ENCODE measurements at places on chromosomes 1 and 21.

- peak; percentile 62 for DNase-seq
These were observed 8.8 kb upstream of the GUCA2A start for GRCh38 chr1:42173155-42173933.

GRCh38 chr1:23475134-23475628, 8.8 kb downstream of the ASAP3 start:
- no peak for DNase-seq

- DNase-seq, result no peak
These were observed 2.1 kb upstream of the KIF21B start for GRCh38 chr1:201025571-201026002.

- DNase-seq, result no peak
These were observed 6.2 kb downstream of the SLC2A1 start for GRCh38 chr1:42952303-42953001.

- DNase-seq, result no peak
These were observed 41.0 kb downstream of the DEGS1 start for GRCh38 chr1:224223819-224224714.

- no peak for DNase-seq
These were observed 104.5 kb downstream of the ZP4 start for GRCh38 chr1:237786066-237786719.

DNA sequence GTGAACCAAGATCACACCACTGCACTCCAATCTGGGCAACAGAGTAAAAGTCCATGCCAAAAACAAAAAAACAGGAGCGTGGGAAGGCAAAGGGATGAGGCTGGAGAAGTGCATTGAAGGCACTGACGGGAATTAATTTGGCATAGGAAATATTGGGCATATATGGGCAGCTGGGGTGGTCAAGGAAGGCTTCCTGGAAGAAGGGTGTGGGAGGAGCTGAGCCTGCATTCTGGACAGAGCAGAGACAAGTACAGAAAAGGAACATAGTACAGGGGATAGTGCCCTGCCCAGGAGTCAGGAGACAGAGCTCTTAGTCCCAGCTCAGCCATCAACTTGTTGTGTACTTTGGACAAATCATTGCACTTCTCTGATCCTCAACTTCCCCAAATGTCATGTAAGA, 11.7 kb downstream of the SDC3 start:
- DNase-seq, result no peak

DNA sequence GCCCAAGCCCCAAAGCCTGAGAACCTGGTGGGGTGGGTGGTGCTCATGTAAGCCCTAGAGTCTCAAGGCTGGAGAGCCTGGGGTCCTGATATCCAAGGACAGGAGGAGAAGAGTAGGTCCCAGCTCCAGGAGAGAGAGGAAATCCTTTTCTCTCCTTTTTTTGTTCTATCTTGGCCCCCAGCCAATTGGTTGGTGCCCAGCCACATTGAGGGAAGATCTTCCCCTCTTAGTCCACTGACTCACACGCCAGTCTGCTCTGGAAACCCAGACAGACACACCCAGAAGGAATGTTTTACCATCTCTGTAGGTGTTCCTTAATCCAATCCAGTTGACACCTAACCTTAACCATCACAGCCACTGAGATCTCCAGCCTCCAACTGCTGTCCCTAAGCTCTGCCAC, 16.2 kb upstream of the LIN9 start:
- no peak for DNase-seq

DNA sequence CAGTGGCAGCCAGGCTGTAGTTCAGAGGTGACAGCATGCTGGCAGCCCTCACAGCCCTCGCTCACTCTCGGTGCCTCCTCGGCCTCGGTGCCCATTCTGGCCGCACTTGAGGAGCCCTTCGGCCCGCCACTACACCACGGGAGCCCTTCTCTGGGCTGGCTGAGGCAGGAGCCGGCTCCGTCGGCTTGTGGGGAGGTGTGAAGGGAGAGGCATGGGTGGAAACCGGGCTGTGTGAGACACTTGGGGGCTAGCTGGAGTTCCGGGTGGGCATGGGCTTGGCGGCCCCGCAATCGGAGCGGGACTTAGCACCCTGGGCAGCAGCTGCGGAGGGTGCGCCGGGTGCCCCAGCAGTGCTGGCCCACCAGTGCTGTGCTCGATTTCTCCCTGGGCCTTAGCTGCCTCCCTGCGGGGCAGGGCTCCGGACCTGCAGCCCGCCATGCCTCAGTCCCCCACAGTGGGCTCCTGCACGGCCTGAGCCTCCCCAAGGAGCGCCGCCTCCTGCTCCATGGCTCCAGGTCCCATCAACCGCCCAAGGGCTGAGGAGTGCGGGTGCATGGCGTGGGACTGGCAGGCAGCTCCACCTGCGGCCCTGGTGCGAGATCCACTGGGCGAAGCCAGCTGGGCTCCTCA, 396.8 kb downstream of the FAM72C start:
- DNase-seq, result no peak

- DNase-seq, result no peak
These were observed 4.8 kb upstream of the C8A start for GRCh38 chr1:56849750-56850149.

DNA sequence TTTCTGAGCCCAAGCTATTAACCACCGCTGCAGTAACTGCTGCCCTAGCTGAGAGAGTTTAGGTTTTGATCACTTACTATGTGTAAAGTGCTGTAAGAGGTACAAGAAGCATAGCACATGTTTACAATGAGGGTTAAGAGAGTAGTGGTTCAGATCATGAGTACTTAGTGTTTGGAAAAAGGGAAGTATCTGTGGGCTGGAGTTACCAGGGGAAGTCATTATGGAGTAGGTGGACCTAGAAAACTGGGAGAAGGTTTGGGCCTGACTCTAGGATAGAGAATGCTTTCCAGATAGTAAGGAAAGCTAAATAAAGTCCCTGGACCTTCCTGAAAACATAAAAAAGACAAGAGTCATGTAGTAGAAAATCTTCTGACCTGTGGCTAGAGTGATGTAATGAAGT, 149.6 kb upstream of the PLXNA2 start:
- DNase-seq, result no peak

DNA sequence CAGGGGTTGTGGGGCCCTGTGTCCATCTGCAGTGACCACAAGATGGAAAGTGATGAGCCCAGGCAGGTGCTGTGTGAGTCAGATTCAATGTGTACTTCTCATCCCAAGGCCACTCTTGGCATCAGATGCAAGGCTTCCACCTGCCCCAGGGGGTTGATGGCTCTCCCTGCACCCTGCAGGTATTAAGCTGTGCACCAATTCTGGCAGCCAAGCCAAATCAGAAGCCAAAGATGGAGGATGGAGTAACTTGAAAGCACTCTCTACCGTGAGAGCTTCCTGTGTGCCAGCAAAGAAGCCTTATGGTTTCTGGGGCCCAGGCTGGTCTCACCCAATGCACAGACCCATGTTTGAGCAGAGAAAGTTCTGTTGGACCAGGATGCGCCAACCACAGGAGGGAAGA, 44.3 kb upstream of the TENT5C start:
- DNase-seq, result no peak

GRCh38 chr1:30650038-30650967, 73.1 kb downstream of the MATN1 start:
- no peak for DNase-seq

DNA sequence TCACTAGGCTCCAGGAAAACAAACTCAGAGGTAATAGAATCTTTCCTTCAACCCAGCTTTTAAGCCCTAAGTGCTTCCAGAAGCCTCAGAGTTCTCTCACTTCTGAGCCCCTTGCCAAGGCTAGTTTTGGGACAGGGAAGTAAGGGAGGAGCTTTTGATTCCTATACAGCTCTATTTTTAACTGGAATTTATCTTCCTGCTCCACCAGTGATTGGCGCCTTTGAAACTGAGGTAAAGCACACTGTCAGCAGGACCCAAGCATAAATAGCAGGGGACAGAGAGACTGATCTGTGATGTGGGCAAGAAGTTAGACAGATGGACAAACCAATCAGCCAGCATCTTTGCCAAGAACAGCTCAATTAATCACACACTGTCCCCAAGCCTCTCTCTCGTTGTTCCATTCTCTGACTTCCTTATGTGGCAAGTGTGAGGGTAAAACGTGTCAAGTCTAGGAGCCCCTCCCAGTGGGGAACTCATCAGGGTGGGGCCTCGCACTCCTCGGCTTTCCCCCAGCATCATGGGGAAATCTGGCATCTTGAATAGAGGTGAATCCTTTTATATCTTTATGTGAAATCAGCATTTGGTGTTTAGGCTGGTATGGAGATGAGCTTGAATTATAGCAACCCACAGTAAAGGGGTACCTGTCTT, 40.2 kb upstream of the MPZL1 start:
- DNase-seq, result no peak

DNA sequence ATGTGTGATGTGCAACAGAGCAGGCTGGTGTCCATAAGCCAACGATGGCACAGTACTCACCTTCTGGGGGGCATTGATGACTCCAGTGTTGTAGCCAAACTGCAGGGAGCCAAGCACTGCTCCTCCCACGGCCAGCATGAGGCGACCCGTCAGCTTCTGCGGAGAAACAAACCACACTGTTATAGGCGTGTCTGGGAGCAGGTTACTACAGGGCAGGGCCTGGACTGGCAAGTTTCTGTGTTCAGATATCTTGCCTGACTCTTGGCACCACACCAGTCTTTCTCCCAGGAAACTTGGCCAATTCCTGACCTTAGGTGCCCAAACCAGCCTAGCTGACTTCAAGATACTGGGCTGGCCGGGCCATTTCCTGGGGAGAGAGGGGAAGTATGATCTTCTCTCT, 15.5 kb downstream of the SLC2A1 start:
- DNase-seq, result no peak

DNA sequence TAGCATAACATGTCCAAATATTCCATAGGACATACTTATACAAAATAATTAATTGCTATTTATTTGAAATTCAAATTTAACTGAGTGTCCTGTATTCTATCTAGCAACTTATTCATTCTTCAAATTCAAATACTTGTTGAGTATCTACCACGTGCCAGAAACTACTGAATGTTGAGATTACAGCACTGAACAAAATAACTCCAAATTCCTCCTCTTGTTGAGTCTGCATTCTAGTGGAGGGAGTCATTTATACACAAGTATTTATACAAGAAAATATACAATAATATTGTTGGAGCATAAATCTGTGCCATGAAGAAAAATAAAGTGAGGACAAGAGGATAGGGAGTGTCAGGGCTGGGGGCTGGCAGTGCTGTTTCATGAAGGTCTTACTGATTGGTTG, 43.7 kb upstream of the CDC42BPA start:
- no peak for DNase-seq

DNA sequence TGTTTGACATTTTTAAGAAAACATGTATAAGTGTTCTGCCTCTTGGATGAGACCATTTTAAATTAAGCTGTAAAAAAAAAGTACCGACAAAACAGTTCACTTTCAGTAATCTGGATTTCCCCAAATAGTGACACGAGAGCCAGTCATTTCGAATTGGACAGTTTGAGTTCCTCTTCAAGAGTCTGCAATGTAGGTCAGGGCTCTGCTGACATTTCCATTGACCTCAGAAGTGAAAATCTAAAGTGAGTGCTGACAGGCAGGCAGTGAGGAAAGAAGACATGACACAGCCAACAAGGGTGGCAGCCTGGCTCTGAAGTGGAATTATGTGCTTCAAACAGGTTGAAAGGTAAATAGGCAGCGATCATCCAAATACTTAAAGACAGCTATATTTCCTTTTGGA, at the start of gene IL23R:
IL23R (plus strand) TSS at position 259 of the 400 bp plus-strand sequence. CDS start 1,667 bp downstream, outside the sequence.
- DNase-seq, result no peak

GRCh38 chr1:59043796-59044195, 253.1 kb upstream of the FGGY start:
- DNase-seq, result no peak

- DNase-seq, result no peak
These were observed 54.5 kb upstream of the PLXNA2 start for GRCh38 chr1:208298593-208299269.

DNA sequence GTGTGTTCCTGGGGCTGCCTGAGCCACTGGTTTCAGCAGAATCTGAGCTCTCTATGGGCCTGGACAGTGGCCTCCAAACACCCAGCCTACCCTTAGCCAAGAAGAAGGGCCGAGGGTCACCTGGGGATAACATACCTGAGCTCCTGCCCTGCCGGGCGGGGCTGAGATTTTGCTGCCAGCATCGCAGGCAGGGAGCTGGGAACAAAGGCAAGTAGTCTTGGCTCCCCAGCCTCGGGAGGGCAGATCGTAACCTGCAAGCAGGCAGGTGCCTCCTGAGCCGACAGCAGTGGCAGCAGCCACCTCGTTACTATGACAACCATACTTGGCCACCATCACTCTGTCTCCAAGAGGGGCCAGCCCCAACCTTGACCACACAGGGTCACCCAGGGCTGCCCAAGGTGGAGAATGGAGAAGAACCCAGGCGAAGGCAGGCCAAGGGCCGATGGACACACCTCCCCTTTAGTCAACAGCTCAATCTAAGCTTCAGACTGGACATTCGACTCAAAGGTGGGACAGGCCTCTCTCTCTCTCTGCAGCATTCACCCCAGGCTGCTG, 54.6 kb downstream of the TOMM20 start:
- DNase-seq, result no peak

GRCh38 chr21:26845066-26845758, at the start of gene ADAMTS1:
Gene ADAMTS1 (minus strand): TSS chr21:26845409. CDS start chr21:26844954, 455 bp downstream.
- no peak for DNase-seq

DNA sequence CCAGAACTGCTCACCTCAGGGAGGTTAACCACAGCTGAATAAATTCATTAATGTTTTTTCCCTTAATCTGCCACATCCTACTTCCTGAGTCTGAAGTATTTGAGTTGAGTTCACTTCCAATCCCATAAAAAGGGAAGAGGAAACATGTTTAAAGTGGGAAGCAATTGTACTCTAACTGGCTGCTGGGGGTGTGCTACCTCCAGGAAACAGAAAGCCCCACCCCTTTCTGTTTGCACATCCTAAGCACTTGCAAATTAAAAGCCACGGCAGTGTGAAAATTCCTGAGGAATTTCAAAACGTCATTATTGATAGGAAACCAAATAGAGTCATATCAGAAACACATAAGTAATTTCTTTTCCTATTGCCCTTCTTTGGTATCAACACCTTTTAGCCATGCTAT, 307.0 kb upstream of the NR5A2 start:
- DNase-seq, result no peak

DNA sequence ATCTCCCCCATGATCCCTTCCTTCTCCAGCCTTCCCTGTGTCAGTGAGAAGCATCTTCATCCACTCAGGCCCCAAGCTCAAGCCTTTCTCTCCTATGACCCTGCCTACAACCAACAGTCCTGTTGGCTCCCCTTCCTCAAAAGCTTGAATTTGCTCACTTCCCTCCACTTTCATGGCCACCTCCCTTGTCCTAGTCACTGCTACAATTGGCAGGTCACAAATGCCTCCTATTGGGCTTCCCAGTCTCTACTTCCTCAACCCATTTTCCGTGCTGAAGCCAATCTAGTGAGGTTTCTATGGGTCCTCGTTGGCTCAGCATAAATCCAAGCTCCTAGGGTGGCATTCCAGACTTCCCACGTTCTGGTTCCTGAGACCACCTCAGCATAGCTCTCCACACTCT, 40.2 kb upstream of the SLC6A9 start:
- no peak for DNase-seq

GRCh38 chr1:33392206-33392605, 38.7 kb downstream of the PHC2 start:
- no peak for DNase-seq
